ENCODE measurements at places on chromosomes 5 and 9. TPM values are rescaled to one million over a fixed set of nuclear protein-coding genes. Genes with fewer than 3 reads are reported as not detected.

- H3K27ac ChIP-seq = no peak overlapping the region
- no peaks in the 10 kb centered on the region for H3K36me3 ChIP-seq
- H3K27me3 ChIP-seq = no peaks in the 10 kb centered on the region
- no peak overlapping the region for H3K4me3 ChIP-seq
These were observed 13.3 kb upstream of the BTNL3 start for GRCh38 chr5:180975338-180975737.

DNA sequence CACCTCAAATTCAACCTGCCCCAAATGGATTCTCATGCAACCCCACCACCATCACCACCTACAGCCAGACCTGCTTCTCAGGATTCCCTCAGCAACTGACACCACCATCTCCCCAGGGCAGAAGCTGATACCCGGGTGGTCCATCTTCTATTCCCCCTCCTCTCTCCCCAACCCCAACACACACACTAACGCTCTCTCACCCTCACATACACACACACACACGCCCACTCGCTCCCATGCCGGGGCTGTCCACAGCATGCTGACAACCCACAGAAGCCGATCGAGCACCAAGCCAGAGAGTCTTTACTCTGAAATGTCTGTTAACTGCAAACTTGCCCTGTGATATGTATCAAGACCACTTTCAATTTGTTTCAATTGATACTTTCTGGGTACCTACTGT lies 28.4 kb downstream of the B4GALT1 start:
- no peaks in the 10 kb centered on the region for H3K36me3 ChIP-seq
- H3K27me3 ChIP-seq = no peaks in the 10 kb centered on the region
- H3K4me3 ChIP-seq = no peak overlapping the region
- H3K4me1 ChIP-seq = peaks cover 8% of the 10 kb centered on the region

WDR5 gene
- 28.6 TPM for total RNA-seq

DNA sequence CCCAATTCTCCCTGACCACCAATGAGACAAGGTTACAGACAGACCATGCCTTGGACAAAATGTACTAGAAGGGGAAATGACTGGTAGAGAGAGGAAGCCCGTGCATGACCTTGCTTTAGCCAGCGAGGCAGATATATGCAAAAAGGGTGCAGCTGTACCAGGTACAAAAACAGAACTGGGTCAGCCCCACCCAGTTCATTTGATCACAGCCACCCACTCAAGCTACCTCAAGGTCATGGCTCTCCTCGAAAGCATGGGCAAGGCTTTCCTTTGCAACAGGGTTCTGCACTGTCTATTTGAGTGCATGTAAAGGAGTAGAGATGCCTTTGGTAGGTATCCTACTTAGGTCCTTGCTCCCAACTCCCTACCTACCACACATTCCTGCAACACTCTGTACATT lies 33.3 kb downstream of the TLE1 start:
- no peak for DNase-seq
- H3K27me3 ChIP-seq = no peaks in the 10 kb centered on the region
- H3K27ac ChIP-seq = no peak overlapping the region
- no peaks in the 10 kb centered on the region for H3K36me3 ChIP-seq

- H3K36me3 ChIP-seq = no peaks in the 10 kb centered on the region
- no peak overlapping the region for H3K27ac ChIP-seq
- no peak overlapping the region for H3K4me3 ChIP-seq
- no peaks in the 10 kb centered on the region for H3K4me1 ChIP-seq
These were observed 25.7 kb downstream of the ZSWIM6 start for GRCh38 chr5:61357745-61358144.

DNA sequence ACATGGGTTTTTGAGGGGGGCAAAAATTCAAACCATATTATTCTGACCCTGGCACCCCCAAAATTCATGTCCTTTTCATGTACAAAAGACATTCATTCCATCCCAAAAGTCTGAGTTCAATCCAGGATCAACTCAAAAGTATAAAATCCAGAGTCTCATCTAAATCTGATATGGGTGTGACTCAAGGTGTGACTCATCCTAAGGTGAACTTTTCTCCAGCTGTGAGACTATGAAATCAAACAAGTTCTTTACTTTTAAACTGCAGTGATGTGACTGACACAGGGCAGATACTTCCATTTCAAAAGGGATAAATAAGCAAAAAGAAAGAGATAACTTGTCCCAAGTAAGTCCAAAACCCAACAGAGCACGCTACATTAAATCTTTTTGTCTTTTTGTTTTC lies 20.6 kb upstream of the CYLC2 start:
- no peaks in the 10 kb centered on the region for H3K36me3 ChIP-seq
- no peak overlapping the region for H3K4me3 ChIP-seq
- no peaks in the 10 kb centered on the region for H3K4me1 ChIP-seq
- no peaks in the 10 kb centered on the region for H3K27me3 ChIP-seq
- DNase-seq = no peak
- no peak overlapping the region for H3K27ac ChIP-seq

ASPN gene
- 1.8 TPM for total RNA-seq

Data from prostate gland (tissue), 2 donors.